ENCODE measurements at places on chromosomes 12 and 14.

- no peak for DNase-seq
Measured at GRCh38 chr14:38994731-38995130, 108.3 kb downstream of the SEC23A start.

- no peak for DNase-seq
Measured at GRCh38 chr12:132503618-132504204, 13.8 kb downstream of the FBRSL1 start.

- no peak for DNase-seq
Measured at GRCh38 chr14:33589334-33589733, 361.5 kb downstream of the EGLN3 start.

DNA sequence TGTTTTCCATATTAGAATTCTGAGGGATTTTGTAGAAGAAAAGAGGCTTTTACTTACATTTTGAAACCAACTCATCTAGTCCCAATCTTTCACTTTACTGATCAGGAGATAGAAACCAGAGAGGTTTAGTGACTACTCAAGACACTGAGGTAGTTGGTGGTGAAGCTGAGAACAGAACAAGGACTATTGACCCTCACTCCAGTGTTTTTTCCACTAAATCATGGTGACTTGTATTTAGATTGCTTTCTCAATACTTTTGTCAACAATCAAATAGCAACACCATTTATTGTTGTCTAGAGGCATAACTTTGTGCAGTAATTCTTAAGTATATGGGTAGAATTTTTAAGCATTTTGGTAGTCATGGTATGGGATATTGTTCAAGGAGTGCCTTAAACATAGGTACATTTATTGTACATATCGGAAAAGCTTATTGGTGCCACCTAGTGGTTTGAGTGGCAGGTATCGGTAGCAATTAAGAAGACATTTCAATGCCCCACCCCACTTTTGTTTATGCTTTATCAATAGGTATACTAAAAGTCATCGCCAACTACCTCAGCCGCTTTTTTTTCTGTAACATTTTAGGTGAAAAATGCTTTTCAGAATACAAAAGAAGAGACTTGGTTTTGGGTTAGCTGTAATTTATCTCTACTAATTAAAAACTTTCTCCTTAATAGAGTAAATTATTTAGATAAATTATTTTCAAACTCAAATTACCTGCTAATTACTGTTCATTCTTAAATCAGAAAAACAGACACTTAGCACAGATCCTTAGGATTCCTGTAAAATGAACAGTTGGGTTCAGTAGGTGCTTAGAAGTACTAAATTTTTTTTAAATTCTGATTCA is 47.3 kb upstream of the PAWR start:
- peak; percentile 76 for DNase-seq

- DNase-seq = no peak
Measured at GRCh38 chr14:59427653-59428580, 37.3 kb downstream of the GPR135 start.

GRCh38 chr12:42332301-42333285 is 6.6 kb downstream of the PPHLN1 start:
- DNase-seq = peak; percentile 77

DNA sequence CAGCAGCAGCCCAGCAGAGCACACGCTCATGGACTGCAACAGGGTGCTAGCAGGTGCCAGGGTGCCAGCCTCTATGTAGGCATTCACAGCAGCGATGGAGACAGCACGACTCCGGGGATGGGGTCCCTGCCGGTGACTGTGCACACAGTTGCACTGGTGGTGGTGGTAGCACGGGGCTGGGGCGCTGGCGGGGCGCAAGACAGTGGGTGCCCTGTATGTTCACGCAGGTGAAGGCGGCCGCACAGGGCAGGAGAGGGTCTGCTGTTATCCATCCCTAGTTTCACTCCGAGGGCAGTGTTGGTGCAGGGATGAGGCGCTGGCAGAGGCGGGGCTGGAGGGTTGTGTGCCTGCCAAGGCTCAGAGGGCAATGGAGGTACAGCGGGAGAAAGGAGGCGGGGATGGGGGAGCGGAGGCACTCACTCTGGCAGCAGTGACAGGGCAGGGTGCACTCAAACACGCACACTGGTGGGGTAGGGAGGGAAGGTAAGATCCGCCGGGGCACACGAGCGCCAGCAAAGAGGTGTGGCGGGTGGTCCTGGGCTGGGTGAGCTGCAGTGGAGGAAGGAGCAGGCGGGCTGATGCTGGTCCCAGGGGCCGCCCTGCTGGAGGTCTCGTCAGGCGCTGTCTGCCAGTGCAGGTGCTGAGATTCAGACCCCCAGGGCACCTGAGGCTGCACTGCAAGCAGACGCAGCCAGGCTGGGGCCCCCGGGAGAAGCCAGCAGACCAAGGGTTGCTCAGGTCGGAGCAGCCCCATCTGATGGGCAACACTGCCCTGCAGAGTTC is 76.7 kb downstream of the GALC start:
- DNase-seq = no peak

DNA sequence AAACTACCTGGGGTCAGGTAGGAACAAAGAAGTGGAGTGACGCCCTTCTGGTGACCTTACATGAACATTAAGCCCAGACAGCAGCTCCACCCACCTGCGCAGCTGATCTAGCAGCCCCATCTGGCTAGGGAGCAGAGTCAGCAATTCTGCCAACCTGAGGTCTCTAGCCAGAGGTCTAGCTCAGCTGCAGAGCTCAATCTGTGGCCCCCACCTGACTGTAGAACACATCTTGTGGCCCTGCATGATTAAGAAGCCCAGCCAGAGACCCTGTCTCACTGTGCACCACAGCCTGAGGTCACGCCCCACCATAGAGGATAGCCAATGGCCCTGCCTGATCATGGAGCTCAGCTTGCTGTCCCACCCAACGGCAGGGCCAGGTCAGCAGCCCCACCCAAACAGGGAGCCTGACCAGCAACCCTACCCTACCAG is 50.6 kb upstream of the HIGD1C start:
- DNase-seq = peak; percentile 45

DNA sequence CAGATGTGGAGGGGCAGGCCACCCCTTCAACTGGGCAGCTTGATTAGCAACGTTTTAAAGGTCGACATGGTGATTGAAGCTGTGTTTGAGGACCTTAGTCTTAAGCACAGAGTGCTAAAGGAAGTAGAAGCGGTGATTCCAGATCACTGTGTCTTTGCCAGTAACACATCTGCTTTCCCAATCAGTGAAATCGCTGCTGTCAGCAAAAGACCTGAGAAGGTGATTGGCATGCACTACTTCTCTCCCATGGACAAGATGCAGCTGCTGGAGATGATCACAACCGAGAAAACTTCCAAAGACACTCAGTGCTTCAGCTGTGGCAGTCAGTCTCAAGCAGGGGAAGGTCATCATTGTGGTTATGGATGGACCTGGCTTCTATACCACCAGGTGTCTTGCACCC is 23.9 kb upstream of the AICDA start:
- DNase-seq = no peak

GRCh38 chr12:85784096-85784720 is 52.0 kb downstream of the RASSF9 start:
- DNase-seq = no peak

- no peak for DNase-seq
Measured at GRCh38 chr14:52240623-52241022, 26.9 kb upstream of the PTGDR start.

DNA sequence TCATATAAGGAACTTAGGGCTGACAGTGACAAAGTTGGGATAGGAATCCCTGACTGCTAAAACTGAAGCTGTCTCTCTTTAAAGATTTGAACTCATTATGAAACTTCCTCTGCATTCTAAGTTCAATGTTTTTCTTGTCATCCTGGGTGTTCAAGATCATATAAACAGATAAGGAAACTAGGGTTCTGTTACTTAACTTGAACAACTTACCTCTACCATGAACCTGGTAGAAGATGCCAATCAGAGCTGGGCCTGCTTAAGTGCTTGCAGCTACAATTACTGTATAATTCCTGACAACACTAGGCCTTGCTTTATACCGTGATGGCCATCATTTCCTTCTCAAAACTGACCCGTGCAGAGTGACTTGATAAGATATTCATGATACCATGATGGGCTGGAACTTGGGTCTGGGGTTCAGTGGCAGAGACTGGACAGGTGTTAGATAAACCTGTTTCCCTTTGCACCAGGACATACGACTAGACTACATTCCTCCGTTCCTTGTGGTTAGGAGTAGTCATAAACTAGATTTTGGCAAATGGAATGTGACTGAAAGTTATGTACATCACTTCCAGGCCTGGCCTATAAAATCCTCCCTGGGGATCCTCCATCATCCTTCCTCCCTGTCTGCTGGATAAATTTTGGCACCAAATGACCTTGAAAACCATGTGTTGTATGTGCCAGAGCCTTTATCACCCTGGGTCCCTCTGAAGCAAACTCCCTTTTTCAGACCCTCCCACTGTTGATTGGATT is 172.2 kb upstream of the PRICKLE1 start:
- no peak for DNase-seq

GRCh38 chr12:111624540-111624939 is 25.4 kb upstream of the ATXN2 start:
- DNase-seq = no peak

DNA sequence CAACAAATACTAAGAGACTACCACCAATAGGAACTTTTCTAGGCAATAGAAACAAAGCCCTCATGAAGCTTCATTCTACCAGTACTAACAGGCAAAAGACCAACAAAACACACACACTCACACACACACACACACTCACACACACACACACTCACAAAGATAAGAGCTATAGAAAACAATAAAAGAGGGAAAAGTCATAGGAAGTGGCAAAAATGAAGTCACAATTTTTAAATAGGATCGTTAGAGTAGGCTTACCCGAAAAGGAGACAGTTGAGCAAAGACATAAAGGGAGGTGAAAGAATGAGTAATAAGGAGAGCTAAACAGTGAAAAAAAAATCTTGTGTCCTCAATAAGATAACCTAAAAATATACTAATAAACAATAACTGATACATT is 66.5 kb downstream of the C2CD5 start:
- DNase-seq = no peak

DNA sequence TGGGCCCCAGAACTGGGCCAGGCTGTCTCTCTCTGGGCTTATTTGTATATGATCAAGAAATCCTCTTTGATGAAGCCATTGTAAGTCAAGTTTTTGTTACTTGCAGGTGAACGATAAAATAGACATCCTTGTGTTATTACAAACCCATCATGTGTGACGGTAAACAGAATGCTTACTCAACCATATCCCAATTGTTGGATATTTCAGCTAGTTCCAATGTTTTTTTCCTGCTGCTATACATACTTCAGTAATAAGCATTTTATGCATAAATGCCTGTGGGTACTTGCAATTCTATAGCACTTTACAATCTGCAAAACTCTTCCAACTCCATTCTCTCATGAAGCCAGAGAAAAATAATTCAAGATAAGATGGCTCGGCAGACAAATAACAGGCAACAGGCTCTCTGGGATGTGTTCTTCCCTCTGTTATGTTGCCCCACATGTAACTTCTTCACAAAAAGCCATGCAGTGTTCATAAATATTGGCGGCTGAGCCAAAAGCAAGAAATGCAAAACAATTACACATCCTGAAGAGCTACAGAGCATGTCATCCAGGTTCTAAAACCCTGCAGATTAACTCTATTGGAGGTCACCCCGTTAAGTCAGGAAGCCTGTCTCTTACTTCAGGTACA is 69.5 kb downstream of the CLMN start:
- DNase-seq = no peak

GRCh38 chr14:31337331-31337730 is 83.0 kb downstream of the HEATR5A start:
- no peak for DNase-seq

DNA sequence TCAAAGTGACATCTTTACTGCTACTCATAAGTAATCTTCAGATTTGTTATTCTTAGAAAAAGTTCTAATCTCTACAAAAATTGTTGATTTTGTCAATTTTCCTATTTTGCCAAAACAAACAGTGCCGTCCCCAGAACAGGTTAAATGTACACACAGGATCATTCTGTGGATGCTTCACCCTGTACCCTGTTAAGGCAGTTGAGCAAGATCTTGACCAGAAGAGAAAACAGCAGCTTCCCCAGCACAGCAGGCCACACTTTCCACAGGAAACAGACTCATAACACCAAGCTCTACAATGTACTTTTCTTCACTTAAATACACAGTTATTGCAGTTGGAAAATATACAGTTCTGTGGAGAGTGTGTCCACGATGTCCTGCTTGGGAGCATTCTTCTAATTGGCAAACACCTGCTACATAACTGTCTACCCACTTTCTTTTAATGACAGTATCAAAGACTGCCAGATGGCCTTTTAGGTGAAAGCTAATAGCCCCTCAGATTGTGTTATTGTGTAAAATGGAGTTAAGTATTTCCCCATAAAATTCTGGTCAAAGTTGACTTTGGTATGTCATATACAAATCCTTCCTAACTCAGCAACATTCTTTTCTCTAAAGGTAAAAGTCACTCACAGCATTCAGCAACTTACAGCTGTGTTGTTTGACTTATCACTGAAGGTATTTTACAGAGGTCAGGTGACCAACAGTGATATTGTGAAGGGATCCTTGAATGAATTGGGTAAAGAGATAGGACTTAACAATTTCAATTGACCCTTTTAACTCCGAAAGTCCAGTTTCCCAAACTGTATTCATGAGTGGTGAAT is 77.0 kb downstream of the SEC23A start:
- DNase-seq = peak; percentile 47

GRCh38 chr12:127893895-127894609 is 372.9 kb upstream of the TMEM132C start:
- no peak for DNase-seq

DNA sequence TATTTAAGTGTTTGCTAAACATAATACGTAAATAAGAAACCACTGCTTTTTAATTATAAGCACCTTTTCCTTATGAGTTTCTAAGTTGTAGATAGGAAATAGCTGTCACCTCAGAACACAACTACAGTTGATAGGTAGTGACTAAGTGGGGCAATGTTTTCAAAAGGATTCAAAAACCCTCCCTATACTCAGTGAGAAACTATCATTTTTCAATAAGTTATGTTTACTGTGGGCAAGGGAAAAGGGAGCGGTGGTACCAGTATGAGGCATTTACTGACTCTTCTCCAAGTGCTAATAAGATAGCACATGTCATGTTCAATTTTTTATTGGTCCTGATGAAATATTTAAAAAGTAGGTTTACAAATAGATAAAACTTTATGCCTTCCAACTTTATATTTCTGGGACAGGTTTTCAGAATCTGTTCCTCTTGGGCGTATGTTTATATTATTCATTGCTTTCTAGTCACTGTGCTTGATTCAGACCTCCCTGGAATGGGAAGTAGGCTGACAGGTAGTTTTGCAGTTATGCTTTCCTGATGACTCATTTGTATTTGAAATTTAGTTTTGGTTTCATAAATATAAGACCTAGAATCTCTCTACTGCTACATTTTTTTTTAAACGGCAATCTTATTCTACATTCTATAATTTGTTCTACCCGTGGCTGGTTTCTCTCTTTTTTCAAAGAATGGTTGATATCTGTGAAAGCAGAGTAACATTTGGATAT is 153.1 kb downstream of the TMEM117 start:
- DNase-seq = no peak

- no peak for DNase-seq
Measured at GRCh38 chr12:31325524-31325875, 450 bp downstream of the SINHCAF start.

- DNase-seq = no peak
Measured at GRCh38 chr12:90712671-90713070, 242.3 kb downstream of the CCER1 start.

- no peak for DNase-seq
Measured at GRCh38 chr12:104565606-104566243, 109.0 kb downstream of the CHST11 start.
